ENCODE measurements at places on chromosomes 1 and 21.

DNA sequence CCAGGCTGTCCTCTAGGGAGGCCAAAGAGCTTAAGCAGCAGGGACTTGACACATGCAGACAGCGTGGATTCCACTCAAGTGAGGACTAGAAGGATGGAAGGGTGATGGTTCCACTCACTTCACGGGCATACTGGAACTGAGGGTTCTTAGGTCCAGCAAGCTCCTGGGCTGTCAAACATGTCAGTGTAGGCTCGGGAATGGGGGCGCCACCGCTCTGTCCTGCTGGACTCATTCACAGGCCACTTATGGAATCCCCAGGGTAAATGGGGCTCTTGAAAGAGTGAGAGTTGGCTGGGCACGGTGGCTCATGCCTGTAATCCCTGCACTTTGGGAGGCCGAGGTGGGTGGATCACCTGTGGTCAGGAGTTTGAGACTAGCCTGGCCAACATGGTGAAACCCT, 27.7 kb upstream of the CSF3R start:
- no peak for DNase-seq

GRCh38 chr1:239884796-239885195, 206.9 kb upstream of the FMN2 start:
- no peak for DNase-seq

GRCh38 chr1:15401391-15402055, 8.2 kb upstream of the EFHD2 start:
- no peak for DNase-seq

- no peak for DNase-seq
These were observed 310.5 kb downstream of the PTGER3 start for GRCh38 chr1:70737125-70737524.

DNA sequence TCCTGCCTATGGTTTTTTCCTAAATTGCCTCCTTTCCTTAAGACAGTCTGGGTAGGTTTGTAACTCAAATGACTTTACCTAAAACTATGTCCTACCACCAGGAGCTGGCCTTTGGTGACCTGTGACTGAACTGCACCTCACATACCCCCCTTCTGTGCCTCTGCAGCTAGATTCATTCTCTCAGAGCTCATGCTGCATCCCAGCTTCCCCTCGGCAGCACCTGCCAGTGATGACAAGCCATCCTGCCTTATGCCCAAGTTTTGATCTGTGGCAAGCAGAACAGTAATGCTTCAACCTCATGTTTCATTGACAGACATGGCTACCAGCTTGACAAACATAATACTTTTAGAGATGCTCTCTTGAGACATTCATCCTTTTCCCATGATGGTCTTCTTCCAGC, 141.9 kb downstream of the TSEN15 start:
- no peak for DNase-seq

DNA sequence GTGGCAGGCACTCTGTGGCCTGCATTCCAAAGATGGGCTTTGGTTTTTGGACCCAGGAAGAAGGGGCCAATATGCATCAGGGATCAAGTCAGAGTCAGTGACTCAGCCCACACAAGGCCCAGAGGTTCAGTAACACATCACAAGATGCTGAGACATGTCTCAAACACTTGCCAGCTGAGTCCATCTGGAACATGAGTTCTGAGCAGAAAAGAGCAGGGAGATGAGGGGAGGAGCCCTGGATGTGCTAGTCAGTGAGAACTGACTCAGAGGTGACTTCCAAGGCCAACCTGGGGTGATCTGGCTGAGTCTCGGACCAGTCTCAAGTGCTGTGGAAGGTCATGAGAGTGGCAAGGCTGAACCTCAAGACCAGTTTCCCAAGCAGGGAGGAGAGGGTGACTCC, 150.1 kb downstream of the CDC7 start:
- DNase-seq = no peak

DNA sequence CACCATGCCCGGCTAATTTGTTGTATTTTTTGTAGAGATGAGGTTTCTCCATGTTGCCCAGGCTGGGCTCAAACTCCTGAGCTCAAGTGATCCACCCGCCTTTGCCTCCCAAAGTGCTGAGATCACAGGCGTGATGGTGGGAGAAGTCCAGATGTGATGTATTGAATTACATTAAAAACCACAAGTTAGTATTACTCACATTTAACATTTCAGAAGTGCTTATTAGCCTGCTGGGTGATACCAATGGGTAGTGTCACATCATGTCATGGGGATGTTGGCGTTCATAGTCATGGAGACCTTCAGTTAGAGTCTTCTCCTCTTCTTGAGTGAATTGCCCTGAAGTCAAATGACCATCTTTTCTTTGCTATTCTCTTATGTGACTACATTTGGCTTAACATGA, 63.6 kb upstream of the VAMP3 start:
- DNase-seq = no peak

DNA sequence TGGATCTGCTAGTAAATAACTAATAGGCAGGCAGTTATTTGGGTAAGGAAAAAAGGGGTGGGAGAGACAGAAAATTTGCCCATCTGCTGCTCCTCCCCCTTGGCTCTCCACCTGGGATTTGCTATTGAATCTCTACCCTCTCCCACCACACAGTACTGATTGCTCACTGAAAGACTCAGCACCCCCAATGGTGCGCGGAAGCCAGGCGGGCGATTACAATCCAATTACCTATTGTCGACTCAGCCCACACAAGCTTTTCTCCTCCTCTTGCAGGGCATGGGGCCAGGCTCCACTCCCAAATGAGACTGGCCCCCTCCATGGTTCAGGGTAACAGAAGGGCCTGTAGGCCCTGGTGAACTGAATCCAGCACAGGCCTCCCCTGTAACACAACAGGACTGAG, 2.7 kb upstream of the HMGN2 start:
- DNase-seq = no peak

GRCh38 chr21:46051379-46051770, 46.5 kb upstream of the COL6A2 start:
- no peak for DNase-seq

- DNase-seq = no peak
These were observed 504.7 kb upstream of the PBX1 start for GRCh38 chr1:164054331-164054730.

GRCh38 chr1:115210302-115210711, 121.0 kb upstream of the TSPAN2 start:
- DNase-seq = no peak

DNA sequence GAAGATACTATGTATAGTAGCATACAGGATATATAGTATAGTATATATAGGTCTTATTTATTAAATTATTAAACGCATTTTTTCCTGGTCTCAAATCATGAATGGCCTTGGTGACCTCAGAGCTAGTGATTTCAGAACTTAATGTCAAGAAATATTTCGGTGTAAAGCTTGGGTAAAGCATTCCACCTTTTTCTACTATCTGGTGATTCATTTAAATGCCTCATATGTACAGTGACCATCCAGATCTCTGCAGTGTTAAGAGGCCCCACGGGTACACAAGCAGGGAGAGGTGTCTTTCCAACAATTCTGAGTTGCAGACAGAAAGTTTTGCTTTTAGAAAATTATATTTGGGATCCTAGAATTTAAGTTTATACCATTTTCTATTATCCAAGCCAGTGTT, 626.5 kb downstream of the PTPRC start:
- DNase-seq = no peak

DNA sequence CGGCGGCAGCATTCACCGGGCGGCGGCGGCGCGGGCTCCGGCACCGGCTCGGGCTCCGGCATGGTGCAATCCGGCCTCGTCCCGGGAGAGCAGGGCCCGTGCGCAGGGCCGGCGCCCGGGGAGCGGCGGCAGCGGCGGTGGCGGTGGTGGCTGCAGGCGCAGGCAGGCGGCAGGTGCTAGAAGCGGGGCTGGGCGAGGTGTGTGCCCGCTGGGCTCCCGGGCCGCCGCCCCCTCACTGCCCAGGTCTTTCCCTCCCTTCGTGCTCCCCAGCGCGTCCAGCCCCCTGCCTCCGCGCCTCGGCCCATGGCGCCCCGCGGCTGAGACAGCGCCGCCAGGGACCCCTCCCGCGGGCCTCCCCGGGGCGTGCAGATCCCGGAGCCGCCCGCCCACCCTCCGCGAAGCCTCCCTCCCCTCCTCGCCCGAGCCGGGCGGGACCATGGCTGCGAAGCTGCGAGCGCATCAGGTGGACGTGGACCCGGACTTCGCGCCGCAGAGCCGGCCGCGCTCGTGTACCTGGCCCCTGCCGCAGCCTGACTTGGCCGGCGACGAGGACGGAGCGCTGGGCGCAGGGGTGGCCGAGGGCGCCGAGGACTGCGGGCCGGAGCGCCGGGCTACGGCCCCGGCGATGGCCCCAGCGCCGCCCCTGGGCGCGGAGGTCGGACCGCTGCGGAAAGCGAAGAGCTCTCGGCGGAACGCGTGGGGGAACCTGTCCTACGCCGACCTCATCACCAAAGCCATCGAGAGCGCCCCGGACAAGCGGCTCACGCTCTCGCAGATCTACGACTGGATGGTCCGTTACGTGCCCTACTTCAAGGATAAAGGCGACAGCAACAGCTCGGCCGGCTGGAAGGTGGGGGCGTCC, 492 bp downstream of the FOXO6 start:
- DNase-seq = peak; percentile 56

GRCh38 chr1:53504901-53505300, 45.7 kb downstream of the DMRTB1 start:
- DNase-seq = no peak

DNA sequence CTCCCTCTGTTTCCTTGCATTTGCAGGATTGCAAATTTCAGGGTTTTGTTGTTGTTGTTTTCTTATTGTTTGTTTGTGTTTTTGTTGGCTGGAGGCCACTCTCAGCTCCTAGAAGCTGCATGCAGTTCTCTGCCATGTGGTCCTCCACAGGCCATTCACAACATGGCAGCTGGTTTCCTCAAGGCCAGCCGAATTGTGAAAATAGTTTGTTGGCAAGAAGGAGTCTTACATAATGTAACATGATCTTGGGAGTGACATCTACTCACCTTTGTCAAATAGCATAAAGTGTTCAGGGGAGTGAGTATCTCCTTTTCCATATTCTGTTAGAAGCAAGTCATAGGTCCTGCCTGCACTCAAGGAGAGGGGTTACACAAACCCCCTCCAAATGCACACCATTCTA, 10.6 kb upstream of the UAP1 start:
- DNase-seq = no peak

DNA sequence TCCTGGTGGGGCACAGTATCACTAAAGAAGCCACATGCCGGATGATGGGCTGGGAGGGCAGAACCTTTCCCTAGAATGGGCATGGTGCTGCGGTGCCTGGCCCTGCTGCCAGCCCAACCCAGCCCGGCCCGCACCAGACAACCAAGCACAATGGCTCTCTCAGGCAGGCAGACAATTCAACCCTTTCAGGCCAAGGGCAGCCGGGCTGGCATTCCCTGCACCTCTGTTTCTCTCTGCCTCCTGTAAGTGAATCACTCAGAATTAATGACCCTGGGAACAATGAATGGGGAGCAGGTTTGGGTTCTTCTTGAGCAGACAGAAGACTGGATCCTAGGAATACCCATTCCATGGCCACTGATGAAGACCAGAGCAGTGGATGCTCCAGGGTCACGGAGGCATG, 41.0 kb upstream of the IFFO2 start:
- no peak for DNase-seq

GRCh38 chr1:228394571-228395394, 11.9 kb downstream of the TRIM11 start:
- DNase-seq = no peak

GRCh38 chr1:236365999-236366570, 28.0 kb upstream of the EDARADD start:
- no peak for DNase-seq

- no peak for DNase-seq
These were observed 30.4 kb downstream of the EPHA2 start for GRCh38 chr1:16125483-16125882.

DNA sequence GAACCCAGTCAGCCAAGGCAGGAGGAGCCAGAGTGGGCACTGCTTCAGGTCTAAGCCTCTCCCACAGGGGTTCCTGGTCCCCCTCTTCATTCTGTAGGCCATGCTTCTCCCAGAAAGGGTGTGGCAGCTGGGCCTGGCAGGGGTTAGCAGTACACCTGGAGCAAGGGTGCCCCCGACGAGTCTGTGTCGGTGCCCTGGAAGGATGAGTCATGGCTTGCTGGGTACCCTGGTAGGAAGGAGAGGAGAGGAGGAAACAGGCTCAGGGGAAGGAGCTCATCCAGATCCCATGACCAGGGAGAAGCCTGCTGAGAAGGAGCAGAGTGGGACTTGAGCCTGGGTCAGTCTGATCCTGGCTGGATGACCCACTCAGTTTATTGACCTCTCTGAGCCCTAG, 10.3 kb downstream of the KDF1 start:
- DNase-seq = no peak

DNA sequence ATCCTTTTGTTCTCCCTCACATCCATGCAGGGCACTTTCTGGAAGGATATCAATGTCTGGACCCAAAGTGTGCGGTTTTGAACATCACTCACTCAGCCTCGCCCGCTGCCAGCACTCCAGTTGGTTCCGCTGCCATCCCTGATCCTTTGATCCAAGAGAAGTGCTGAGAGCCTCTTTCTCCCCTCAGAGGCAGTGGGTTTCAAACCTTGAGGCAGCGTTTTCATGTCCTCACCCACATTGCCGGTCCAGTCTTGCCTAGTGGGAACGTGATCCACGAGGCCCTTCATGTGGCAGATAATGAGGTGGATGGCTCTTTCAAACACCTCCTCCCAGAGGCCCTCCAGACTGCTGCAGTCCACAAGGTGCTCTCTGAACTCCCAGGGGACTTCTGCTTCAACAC, 122.2 kb downstream of the ACTL8 start:
- DNase-seq = no peak

GRCh38 chr21:28387220-28387619, 605.5 kb downstream of the LTN1 start:
- DNase-seq = no peak

DNA sequence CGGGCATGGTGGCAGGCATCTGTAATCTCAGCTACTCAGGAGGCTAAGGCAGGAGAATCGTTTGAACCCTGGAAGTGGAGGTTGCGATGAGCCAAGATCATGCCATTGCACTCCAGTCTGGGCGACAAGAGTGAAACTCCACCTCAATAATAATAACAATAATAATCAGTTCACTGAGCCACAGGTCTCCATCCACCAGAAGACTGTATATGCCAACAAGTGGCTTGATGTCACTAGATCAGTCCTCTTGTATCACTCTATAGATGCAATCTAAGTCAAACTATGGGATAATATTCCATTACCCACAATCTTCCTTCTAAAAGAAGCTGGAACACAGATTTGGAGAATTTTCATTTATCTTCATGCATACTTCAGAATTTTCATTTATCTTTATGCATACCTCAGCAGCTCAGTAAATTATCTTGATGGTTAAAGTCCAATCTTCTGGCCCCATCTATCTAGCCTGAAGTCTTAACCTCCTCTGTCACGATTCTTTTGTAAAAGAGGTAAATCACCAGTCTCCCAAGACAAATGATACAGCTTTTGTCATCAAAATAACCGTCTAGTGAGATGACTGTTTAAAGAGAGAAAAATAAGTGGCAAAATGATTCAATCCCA, 61.8 kb downstream of the PUM1 start:
- no peak for DNase-seq
